ENCODE measurements at places on chromosomes 11 and 22.
A peak's percentile ranks its signal among the peaks of the same experiment; 100 is the strongest.

DNA sequence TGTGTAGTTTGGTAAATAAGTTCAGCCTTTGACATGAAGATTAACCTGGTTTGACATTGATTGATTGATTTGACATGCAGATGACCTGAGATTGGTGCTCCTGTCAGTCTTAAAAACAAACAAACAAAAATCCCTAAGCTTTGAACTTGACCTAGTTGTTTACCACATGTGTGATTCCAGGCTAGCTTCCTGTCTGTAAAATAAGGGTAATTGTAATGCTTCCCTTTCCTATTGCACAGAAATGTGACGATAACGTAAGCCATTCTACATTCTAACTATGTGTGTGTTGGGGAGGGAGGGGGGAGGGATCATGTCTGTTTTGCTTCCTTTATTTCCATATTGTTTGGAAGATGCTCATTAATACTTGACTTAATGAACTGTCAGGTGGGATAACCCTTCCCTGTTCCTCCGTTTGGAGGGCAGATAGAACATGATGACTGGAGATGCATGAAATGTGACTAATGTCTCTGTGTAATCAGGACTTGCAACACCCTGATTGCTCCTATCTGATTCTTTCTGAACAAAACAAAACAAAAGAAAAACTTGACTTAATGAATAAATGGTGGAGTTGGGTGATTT lies 106.1 kb upstream of the CLMP start:
- no peak for DNase-seq

DNA sequence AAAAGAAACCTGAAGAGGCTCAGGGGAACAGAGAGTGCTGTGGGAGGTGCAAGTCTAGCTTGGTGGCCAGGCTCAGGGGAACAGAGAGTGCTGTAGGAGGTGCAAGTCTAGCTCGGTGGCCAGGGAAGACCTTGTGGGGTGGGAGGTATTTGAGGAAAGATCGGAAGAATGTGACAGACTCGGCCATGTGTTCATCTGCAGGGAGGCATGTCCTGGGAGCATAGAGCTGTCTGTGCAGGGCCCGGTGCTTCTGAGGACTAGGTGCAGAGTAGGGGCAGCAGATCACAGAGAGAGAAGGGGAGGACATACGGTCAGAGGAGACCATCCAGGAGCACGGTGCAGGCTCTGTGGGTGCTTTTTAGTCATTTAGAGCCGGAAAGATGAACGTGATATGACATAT lies 10.8 kb downstream of the IFITM10 start:
- DNase-seq, result no peak

DNA sequence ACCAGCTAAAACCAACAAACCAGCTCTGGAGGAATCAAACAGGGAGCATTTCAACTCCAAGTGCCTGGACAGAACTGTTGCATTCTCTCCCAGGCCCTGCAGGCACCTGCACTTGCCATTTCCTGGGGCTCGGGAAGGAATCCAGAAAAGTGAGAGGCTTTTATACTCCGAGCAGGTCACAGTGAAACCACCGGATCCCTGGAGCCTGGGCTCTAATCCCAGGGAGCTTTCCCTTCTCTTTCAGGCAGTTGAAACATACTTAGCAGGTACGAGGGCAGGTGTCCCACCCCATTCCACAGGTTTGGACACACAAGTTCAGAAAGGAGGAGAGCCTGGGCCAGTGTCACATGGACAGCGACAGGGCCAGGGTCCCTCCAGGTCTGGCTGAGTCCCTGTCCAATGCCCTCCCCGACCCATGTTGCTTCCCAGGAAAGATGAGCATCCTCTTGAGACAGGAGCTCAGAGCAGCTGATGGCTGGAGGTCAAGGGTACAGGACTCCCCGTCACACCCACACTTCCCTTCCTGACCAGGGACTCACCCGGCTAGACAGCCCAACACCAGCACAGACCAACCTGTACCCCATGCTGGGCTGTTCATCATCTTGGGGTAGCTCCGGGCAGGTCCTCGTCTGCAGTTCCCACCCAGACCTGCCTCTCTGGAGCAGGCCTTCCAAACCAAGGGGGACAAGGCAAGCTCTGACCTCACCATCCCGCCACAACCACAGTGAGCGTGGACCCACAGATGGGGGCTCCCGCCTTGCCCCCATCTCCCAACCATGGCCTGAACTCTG lies 49.9 kb upstream of the CD5 start:
- peak; percentile 28 for DNase-seq

- DNase-seq, result no peak
Measured at GRCh38 chr11:78802058-78802761, 227.5 kb upstream of the NARS2 start.

- no peak for DNase-seq
Measured at GRCh38 chr22:41596776-41597634, 7.4 kb upstream of the PMM1 start.
